Left lung (tissue), 14 donors: ENCODE measurements at places on chromosomes 6 and 20. TPM values are rescaled to one million over a fixed set of nuclear protein-coding genes. Genes with fewer than 3 reads are reported as not detected.

Gene TRAPPC3L
- polyA plus RNA-seq = 0.53 TPM

GRCh38 chr20:42945234-42945994 lies 244.3 kb downstream of the PTPRT start:
- DNase-seq = peak; percentile 54

DNA sequence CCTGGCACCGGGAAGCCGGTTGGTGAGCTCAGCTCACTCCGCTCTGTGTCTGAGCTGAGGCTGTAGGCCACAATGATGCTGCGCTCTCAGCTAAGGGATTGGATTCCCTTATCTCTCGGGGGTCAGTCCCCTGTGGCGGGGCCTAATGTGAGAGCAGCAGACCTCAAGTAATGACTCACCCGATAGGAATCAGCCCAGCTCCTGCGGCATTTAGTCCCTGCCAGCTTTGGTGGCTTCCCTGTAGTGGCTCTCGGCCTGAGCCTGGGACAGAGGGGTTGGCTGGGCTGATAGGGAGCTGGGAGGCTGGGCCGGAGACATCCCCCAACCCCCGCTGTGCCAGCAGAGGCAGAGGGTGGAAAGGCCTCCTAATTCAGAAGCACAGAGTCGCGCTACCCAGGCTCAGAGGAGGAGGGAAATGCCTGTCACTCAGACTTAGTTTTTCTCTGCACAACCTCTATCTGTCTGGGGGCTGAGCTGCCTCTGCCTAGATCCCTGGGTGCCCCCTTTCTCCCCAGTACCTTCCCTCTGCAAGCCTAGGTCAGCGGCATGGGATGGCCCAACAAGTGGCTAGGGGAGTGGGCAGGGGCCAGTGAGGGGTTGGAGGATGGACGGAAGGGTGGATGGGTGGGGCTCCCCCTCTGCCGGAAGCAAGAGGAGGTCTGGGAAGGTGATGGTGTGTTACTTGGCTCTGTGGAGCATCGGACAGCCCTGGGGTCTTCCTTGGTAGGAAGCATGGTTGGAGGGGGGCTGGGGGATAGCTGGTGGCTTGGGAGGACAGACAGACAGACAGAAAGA lies 92.2 kb downstream of the CDH22 start:
- no peak for DNase-seq

Gene TNFRSF6B
- 1.6 TPM for polyA plus RNA-seq

DNA sequence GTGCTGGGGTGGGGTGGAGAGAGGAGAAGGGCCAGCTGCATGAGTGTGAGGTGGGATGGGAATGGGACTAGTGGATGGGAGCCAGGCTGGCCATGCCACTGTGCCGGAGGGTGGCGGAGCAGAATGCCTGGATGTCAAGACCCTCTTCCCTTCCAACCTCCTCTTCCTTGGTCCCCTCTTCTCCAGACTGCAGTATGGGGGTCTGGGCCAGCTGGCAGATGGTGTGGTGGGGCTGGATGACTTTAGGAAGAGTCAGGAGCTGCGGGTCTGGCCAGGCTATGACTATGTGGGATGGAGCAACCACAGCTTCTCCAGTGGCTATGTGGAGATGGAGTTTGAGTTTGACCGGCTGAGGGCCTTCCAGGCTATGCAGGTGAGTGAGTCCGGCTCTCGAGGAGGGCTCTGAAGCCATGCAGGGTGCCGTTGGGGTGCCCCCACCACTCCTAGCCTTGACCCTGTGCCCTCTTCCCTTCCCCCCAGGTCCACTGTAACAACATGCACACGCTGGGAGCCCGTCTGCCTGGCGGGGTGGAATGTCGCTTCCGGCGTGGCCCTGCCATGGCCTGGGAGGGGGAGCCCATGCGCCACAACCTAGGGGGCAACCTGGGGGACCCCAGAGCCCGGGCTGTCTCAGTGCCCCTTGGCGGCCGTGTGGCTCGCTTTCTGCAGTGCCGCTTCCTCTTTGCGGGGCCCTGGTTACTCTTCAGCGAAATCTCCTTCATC lies 7.7 kb downstream of the DDR1 start:
- DNase-seq = no peak

- DNase-seq = no peak
These were observed 77.3 kb upstream of the TMEM244 start for GRCh38 chr6:129938249-129939020.

- no peak for DNase-seq
These were observed 87.9 kb downstream of the MMS22L start for GRCh38 chr6:97195117-97195516.

DNA sequence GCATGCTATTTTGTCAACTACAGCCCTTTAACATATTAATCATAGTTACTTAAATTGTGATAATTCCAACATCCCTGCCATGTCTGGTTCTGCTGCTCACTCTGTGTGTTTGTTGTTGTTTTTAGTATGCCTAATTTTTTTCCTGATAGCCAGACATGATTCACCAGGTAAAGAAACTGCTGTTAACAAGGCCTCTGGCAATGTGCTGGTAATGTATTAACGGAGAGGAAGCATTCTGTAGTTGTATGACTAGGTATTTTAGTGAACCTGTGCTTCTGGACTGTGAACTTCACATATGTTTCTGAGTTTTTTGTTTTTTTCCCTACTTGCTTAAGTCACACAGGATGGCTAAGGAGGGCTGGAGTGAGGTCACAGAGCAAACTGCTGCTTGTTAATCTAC lies 4.8 kb downstream of the DYNLT2 start:
- no peak for DNase-seq

- DNase-seq = no peak
These were observed 36.3 kb downstream of the FAM50B start for GRCh38 chr6:3885262-3886036.

Gene BPI
- polyA plus RNA-seq = 0.92 TPM

DNA sequence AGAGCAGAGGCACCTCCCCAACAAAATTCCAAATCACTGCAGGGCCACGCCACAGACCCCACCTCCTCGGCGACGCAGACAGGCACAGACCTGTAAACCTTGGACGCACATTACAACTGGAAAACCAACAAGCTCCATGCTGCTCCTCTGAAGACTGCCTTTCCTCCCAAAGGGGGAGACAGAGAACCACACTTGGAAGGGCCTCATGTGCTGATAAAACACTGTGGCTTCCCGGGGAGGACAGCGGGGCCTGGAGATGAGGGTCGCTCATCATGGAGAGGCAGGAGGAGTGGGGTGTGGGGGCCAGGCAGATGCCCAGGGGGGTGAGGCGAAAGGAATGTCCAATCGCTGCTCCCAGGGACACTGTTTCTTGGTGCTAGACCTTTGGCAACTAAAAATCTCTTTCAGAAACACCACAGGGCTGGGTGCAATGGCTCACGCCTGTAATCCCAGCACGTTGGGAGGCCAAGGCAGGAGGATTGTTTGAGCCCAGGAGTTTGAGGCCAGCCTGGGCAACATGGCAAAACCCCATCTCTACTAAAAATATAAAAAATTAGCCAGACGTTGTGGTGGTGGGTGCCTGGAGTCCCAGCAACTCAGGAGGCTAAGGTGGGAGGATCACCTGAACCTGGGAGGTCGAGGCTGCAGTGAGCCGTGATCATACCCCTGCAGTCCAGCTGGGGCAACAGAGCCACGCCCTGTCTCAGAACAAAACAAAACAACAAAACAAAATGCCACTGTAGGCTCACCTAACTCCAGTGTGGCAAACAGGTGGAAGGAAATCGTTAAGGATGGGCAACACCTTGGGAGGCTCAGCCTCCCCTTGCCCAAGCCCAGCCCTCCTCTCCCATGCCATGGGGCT lies 53.8 kb downstream of the ABHD12 start:
- no peak for DNase-seq

- no peak for DNase-seq
These were observed 30.3 kb upstream of the MAPK13 start for GRCh38 chr6:36099869-36100483.
